ENCODE measurements at places on chromosomes 12 and 14.

- DNase-seq, result peak; percentile 31
These were observed 109.9 kb downstream of the TTC8 start for GRCh38 chr14:88934351-88934806.

DNA sequence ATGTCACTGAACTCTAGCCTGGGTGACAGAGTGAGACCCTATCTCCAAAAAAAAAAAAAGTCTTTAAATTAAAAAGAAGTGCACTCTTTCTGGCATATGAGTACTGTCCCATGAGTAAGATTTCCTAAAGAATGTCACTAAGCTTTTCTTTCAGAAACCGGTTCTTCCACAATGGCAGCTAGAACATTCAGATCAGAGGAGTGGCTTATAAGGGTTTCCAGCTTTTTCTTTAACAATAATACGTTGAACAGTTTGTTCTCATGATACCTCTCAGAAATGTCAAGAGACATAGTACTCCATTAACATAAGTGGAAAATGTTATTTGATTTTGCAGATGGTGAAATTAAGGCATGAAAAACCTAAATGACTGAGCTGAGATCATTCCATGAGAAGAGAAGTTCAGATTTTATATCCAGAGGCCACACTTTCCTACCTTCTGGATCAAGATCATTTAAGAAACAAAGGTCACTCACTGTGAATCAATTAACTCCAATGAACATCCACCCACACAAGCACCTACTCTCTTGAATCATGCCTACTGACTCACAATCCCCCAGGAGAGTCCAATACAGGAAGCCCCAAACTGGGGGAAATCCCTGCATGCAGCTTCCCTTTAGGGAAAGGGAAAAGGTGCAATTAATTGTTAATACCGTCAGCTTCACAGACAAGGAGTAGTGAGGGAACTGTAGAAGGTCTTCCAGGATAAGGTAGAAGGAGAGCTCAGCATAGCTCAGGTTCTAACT is 86.9 kb downstream of the SPTSSA start:
- no peak for DNase-seq

- no peak for DNase-seq
These were observed 99.7 kb downstream of the WSCD2 start for GRCh38 chr12:108228746-108229145.

- DNase-seq, result no peak
These were observed 47.7 kb upstream of the ATP2A2 start for GRCh38 chr12:110233212-110233903.

- DNase-seq, result no peak
These were observed 14.2 kb downstream of the TMEM63C start for GRCh38 chr14:77195766-77196165.

DNA sequence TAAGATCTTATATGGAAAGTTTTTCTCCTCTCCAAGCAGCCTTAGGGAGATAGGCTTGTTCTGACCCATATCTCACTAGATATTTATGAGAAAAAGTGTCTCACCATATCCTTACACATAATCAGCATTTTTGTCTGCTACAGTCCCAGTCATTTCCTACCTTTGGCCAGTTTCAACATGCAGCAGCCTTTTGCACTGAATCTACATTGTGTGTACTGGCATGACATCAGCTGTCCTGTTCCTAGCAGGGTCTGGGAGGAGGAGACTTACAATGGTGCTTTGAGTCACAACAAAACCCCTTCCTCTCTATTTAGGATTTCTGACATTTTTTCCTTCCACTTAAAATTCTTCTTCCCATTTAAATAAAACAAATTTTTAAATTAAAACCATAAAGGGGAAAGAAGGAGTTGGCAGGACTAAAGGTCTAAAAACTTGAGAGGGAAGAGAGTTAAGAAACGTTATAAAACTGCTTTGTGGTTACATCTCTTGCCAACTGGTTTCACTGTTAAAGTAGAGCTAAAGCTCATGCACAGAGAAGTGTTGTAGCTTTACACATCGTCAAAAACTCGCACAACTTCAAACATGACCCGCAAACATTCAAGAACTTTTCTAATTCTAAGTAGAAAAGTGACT is 53.3 kb upstream of the CERS5 start:
- DNase-seq, result peak; percentile 80

- no peak for DNase-seq
These were observed 831 bp upstream of the RPS6KA5 start for GRCh38 chr14:91061056-91061887.

DNA sequence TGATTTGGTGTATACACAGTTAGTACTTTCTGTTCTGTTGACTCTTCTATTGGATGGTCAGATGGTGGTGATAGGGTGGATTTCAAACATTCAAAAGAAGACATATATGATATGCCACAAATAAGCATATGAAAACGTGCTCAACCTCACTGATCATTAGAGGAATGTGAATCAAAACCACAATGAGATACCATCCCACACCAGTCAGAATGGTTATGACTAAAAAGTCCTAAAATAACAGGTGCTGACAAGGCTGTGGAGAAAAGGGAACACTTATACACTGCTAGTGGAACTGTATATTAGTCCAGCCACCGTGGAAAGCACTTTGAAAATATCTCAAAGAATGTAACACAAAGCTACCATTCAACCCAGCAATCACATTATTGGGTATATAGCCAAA is 425.5 kb downstream of the C12orf50 start:
- DNase-seq, result peak; percentile 16

DNA sequence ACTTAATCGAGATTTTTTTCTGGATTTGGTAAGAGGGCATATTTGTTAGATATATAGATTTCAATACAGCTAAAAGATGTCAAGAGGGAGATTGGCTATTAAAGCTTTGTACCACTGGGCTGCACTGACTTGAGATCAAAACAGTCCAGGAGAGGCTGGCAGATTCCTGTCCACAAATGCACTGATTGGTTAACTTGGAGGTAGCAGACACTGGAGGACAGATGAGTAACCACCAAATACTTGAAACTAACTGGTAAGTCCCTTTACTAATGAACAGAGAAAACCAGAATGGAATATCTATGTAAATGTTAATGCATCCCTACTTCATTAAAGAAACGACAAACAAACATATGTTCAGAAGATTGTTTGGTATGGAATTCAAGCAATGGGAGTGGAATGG is 416.6 kb downstream of the LRIG3 start:
- peak; percentile 48 for DNase-seq

DNA sequence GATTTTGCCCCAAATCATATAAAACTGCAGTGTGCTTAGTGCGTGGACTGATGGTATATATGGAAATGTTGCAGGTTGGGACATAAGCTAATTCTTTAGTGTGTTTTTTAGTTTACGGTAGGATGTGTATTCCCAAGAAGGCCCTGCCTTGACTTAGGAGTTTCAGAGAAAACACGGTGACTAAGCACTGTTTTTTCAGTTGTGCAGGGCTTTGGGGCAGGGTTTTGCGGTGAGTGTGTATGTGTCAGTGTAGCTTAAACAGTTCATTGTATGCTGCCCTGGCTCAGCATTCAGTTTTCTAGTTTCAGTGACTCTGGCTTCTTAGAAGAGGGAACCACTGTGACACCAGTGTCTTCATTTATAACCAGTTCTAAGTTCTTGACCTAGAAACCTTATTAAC is 101.2 kb downstream of the AKAP6 start:
- DNase-seq, result peak; percentile 90

DNA sequence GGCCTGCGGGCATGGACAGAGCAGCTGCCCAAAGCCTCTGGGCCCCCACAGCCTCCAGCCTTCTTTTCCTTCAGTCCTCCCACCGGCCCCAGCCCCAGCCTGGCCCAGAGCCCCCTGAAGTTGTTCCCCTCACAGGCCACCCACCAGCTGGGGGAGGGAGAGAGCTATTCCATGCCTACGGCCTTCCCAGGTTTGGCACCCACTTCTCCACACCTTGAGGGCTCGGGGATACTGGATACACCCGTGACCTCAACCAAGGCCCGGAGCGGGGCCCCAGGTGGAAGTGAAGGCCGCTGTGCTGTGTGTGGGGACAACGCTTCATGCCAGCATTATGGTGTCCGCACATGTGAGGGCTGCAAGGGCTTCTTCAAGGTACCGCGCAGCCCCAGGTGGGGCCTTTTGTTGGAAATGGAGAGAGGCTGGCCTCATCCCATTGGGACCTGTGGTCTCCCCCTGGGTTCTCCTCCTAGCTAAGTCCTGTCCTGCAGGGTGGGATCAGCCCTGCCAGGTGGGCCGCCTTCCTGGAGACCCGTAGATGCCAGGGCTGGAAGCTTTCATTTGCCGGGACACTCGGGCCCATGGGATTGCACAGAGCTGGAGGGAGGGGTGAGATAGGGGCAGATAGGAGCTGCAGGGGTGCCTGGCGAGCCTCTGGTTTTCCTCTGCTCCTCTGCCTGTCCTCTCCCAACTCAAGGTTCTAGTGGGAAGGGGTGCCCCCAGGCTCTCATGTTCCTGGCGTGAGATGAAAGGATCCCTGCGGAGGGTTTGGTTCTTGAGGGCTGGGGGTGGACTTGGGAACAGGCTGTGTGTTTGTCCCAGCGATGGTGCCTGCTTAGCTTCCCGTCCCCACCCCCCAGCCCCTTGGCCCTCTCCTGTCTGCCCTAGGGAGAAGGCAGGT is 3.8 kb downstream of the NR4A1 start:
- DNase-seq, result no peak

GRCh38 chr12:122876731-122877130 is 19.2 kb downstream of the VPS37B start:
- peak; percentile 39 for DNase-seq

DNA sequence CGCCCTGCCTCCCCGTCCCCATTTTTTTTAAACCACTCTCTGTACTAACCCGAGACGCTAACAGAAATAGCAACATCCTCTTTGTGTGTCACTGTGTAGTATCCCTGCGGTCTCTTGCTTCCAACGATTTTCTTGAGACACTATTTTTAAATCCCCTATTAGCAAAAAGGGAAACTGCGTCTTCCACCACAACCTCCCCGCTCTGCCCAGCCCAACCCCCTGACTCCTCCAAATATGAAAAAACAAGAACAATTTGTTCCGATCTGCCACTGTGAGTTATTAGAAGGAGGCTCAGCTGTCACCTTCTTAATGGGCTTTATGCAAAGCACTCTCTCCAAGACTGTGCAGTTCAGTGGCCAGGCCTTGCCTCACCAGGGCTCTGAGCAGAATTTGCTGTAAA is 76.3 kb downstream of the MAP1LC3B2 start:
- DNase-seq, result no peak

DNA sequence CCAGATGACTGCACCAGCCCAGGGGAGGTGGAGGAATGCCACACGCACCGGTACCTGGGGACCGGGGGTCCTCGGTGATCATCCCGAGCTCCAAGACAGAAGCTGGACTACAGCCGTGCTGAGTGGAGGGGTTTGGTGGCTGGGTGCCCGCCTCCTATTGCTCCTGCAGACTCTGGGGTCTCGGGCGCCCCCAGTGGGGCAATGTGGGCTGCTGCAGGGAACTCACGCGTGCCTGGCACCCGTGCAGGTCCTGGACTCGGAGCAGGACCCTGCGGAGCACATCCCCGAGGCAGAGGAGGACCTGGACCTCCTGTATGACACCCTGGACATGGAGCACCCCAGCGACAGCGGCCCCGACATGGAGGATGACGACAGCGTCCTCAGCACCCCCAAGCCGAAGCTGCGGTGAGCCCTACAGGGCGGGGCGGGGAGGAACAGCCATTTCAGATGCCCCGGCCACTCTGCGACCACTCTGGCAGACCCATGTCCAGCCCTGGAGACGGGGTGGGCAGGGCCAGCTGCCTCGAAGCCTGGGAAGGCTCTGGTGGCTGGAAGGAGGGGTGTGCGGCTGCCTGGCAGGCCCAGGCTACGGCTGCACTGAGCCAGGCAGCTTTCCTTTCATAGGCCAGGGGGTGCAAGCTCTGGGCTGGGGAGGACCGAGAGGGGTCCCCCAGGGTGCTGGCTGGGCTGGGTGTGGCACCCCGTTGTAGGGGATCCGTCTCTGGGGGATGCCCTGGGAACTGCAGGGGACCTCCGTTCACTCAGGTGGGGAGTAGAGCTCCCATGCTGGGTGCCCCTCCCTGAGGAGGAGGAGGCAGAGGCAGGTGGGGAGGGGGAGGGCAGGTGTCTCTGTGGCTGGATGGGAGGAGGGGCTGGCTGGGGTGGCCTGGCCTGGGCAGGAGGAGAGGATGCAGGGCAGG is 21.6 kb upstream of the TEX22 start:
- DNase-seq, result no peak

DNA sequence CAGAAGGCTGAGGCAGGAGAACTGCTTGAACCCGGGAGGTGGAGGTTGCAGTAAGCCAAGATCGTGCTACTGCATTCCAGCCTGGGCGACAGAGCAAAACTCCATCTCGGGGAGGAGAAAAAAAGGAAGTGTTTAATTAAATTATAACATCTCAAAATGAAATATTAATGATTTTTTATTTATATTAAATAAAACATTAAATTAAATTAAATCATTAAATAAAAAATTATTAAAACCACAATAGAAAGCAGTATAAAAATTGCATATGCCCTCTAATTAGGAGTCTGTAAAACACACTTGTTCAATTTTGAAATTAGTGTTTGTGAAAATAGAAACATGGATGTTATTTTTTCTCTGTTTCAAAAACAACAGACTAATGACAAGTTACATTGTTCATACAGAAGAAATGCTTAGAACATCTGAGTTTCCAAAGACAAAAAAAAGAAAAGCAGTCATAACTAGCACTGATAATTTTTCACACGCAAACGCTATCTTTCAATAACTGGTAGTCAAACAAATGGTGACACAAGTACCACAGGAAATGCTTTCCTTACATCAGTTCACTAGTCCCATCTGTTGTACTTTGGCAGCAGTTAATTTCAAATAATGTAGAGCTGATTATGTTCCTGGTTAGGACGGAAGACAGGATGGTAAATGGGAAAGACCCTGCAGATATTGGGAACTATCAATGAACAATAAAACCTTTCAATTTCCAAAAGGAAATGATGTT is 54.9 kb downstream of the HECTD4 start:
- DNase-seq, result no peak

GRCh38 chr12:63949902-63950301 is 105.4 kb downstream of the SRGAP1 start:
- DNase-seq, result peak; percentile 40

GRCh38 chr12:104712477-104712876 is 245.6 kb downstream of the SLC41A2 start:
- no peak for DNase-seq

GRCh38 chr12:2733493-2734355 is 61.0 kb upstream of the FKBP4 start:
- no peak for DNase-seq

GRCh38 chr14:104994978-104995377 is 9.4 kb downstream of the CLBA1 start:
- no peak for DNase-seq

- DNase-seq, result no peak
These were observed 468.8 kb downstream of the NRXN3 start for GRCh38 chr14:78638926-78639325.

- no peak for DNase-seq
These were observed 11.4 kb upstream of the CFAP54 start for GRCh38 chr12:96478011-96478410.

GRCh38 chr12:54232790-54233189 is 44.0 kb upstream of the SMUG1 start:
- DNase-seq, result peak; percentile 70

- peak; percentile 76 for DNase-seq
These were observed 10.4 kb downstream of the MAP4K5 start for GRCh38 chr14:50521912-50522341.

- DNase-seq, result peak; percentile 38
These were observed 6.2 kb downstream of the CHST11 start for GRCh38 chr12:104462931-104463339.

- no peak for DNase-seq
These were observed at the start of gene P2RX2 for GRCh38 chr12:132618683-132619043. Gene P2RX2 (plus strand): TSS chr12:132618776. CDS start chr12:132618817, 41 bp downstream.

GRCh38 chr12:99852666-99853065 is 132.1 kb downstream of the ANKS1B start:
- no peak for DNase-seq
